Activated naive CD4-positive, alpha-beta T cell (primary cell): ENCODE measurements at places on chromosomes 5 and 9.

- DNase-seq = no peak
These were observed 249.6 kb upstream of the EDIL3 start for GRCh38 chr5:84634256-84634655.

DNA sequence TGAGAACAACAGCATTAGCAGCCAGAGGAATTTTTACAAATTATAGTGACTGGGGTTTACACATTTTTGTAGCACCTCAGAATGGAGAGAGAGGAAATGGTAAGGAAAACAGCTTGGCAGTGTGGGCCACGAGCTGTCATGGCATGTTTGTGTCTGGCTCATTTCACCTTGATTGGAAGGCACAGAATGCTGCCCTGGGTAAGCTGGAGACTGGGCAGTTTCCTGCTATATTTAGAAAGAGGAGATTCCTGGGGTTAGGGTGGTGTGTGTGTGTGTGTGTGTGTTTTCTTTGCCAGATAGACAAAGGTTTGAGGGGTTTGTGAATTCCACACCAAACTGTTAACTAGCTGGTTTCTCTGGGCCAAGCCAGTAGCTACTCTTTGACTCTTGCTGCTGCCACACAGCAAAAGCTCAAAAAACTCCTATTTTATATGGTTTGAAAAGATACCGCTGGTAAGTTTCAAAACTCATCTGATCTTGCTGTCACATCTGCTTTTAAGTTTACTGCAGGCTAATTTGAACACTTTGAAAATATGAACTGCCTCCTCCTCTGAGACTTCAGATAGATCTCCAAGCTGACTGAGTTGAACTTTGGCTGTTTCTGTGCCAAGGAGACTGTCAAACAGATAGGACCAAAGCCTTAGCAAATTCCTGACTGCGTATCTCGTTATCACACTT lies 9.1 kb downstream of the ARHGAP26 start:
- DNase-seq = no peak

DNA sequence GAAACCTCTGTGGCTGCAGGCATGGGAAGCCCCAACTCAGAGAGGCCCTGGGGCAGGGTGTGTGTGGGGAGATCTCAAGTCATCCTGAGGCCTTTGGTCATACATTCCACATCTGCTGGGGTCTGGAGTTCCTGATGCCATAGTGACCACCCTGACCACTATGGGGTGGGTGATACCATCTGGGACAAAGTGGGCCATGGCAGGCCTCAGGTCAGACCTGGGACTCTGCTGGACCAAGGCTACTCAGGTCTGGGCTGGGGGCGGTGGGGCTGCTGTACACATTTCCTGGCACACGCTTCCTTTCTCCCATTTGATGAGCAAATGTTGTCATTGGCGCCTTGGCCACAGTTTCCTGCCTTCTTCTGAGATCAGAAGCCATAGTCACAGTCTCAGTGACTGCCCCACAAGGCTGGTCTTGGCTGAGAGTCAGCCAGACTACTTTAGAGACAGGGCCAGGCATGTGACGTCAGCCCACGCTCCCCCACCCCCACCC lies 15.1 kb upstream of the ACSL6 start:
- DNase-seq = no peak

GRCh38 chr5:110048491-110048890 lies 358.8 kb downstream of the MAN2A1 start:
- DNase-seq = no peak

GRCh38 chr5:179287631-179288030 lies 57.6 kb downstream of the ADAMTS2 start:
- no peak for DNase-seq

DNA sequence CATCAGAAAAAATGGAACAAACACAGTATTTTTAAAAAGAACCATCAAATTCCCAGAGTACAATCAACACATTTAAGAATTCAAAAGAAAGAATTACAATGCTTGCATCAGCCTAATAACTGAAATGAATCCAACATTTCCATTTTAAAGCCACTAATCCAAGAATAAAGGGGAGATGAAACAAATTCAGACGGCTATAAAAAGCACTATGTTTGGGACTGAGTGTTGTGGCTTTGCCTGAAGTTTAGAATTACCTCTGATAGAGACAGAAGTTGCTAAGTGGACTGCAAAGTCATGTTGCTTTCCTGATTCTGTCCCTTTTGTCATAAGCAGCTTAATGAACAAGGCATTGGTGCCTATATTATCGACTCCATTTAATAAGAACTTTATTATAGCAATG lies 135.4 kb upstream of the RGMB start:
- no peak for DNase-seq

- DNase-seq = no peak
These were observed 4.1 kb upstream of the SLC1A1 start for GRCh38 chr9:4486176-4486575.

- DNase-seq = no peak
These were observed 155.6 kb upstream of the VLDLR start for GRCh38 chr9:2465921-2466460.

DNA sequence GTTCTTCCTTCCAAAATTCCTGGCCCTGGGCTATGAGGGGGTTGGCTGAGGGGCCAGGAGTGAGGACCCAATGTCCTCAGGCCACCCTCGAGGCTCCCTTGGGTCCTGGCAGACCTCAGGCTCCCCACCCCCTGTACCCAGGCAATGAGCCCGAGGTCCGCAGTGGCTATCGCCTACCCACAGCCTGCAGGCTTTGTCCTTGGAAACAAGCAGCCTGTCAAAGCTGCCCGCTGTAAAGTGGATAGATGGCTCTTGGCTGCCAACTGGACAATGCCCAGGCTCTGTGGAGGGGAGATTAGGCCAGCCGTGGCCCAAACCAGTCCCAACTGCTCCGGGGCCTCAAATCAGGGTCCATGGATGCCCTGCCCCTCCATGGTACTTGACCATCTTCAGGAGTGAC lies 2.2 kb upstream of the ADGRD2 start:
- no peak for DNase-seq

DNA sequence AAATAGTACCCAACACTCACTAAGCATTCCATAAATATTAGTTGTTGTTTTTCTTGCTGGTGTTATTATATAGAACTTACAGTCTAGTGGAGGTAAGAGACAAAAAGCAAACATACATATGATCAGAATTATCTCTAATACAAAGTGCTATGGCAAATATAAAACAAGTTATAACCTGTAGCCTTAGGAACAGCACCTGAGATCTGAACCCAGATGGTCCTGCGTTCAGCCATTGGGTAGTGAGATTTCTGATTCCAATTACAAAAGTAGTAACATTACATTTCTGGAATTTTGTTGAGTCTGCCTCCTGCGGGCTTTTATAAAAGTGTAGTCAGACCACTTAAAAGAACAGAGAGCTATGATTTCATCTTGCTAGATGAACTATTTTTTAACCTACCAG lies 242.9 kb upstream of the ZNF462 start:
- no peak for DNase-seq

DNA sequence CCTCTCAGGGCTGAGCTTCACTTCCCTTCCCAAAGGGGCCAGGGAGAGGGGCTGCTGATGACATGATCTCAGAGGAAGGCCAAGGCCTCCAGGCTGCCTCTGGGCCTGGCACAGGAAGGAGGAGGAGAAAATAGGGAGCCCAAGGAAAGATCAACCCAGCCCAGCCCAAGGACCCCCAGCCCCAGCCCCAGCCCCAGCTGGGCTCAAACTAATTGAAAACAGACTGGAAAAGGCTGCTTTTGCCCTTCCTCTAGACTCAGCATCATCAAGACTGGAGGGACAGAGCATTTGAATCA lies 18.3 kb upstream of the KCNIP1 start:
- no peak for DNase-seq

DNA sequence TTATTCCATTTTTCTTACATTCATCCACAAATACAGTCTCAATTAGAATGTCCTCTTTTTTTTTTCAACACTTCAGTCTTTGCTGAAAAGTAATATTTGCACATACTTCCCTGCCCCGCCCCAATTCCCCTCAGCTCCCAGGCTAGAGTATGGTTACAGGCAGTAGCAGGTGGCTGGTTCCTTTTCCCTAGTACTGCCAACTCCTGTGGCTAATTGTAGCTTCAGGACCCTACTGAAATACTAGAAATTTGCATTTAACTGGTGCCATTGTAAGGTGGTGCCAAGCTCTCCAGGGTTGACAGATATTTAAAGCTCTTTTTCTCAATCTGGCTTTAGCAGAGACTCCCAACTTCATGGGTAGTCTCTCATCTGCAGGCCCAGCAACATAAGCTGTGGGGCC lies 80.3 kb downstream of the FAM81B start:
- DNase-seq = no peak
